NCI-H1105 (cell line): ENCODE measurements at places on chromosomes 13 and 19.
A peak's percentile ranks its signal among the peaks of the same experiment; 100 is the strongest.

DNA sequence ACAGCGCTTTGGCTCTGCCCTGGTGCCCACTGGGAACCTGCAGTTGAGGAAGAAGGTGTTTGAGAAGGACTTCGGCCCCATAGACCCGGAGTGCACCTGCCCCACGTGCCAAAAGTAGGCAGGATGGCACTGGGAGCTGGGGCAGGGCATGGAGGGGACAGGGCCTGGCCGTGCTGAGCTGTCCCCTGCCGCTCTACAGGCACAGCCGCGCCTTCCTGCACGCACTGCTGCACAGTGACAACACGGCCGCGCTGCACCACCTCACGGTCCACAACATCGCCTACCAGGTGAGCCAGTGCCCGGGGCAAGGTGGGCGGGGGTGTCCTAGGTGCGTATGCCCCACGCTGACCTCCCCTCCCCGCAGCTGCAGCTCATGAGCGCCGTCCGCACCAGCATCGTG, 5.1 kb upstream of the DNM2 start:
- no peak for DNase-seq

DNA sequence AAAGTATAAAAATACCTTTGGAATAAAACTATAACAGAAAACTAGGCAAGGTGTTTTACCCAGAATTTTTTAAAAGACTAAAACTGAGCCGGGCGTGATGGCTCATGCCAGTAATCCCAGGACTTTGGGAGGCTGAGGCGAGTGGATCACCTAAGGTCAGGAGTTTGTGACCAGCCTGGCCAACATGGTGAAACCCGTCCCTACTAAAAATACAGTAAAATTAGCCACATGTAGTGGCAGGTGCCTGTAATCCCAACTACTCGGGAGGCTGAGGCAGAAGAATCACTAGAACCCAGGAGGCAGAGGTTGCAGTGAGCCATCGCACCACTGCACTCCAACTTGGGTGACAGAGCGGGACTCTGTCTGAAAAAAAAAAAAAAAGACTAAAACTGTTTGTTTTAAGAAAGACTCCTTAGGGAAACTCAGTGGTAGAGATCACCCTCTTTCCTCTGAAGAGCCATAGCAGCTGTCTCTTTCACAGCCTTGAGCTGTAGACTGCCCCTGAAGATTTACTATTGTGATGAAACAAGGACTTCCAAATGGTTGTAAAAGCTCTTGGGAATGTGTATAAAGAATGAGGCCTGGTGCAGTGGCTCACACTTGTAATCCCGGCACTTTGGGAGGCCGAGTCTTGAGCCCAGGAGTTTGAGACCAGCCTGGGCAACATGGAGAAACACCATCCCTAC, 14.7 kb upstream of the KCTD4 start:
- DNase-seq = no peak

GRCh38 chr13:38819053-38819452, 132.2 kb downstream of the FREM2 start:
- peak; percentile 36 for DNase-seq

GRCh38 chr19:38921420-38922274, 8.9 kb downstream of the SARS2 start:
- DNase-seq = no peak

DNA sequence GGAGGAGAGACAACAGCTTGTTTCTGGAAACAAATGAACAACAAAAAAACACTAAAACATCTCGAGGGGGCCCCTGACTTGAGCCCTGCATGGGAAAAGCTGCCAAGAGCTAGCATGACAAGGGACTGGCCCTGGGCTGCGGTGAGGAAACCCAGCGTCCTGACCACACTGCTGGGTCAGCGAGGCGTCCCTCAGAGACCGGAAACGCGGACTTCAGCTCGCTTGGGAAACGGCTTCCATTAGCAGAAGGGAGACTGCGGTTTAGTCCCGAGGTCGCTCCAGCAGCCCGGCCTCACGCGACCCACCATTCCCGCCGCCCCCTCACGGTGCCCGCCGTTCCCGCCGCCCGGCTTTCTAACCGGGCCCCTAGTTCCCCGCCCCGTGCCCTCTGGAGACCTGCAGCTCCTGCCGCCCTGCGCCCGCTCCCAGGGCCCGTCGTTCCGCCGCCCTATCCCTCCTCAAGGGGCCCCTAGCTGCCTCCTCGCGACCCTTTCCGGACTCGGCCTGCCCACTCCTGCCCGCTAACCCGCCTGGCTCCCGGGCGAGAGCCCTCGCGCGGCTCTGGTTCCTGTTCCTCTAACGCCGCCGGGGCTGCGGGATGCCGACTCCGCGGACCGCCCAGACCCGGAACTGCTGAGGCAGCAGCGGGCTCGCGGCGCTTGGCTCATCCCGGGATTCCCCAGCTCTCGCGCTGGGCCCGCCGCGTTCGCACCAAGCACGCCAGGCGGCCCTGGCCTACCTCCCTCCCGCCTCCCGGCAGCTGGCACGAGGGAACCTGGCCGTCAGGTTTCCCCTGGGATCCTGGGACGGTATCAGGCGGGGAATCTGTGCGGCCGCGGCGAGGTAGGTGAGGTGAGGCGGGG, at the start of gene CCDC122:
TSS of gene CCDC122 (minus strand) at position 849 of the 863 bp plus-strand sequence. CDS start 10,364 bp downstream, outside the sequence.
- no peak for DNase-seq

GRCh38 chr13:27245610-27246009, 5.7 kb upstream of the RPL21 start:
- DNase-seq = no peak

DNA sequence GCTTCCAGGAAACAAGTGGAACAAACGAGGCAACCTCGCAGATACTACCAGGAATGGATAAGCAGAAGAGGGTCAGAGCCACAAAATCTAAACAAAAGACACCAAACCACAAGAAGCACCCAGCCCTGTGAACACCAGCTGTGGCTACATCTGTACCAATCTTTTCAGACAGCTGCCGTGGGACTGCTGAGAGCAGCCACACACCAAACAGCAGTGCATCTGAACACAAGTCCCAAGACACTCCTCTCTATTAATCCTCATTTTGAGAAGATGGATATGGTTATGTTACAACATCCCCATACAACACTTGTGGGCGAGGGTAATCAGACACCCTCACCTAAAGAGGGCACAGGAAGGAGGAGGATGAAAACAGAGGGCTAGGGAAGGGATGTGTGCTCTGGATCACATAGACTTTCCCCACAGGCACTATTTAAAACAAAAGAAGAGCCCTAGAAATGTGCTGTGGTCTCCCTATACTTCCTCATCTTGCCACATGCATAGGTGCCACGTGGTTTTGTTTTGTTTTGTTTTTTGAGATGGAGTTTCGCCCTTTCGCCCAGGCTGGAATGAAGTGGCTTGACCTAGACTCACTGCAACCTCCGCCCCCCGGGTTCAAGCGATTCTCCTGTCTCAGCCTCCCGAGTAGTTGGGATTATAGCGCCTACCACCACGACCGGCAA, 41.6 kb upstream of the ZNF14 start:
- no peak for DNase-seq

- DNase-seq = no peak
Observed at GRCh38 chr13:99399623-99399974, 92.4 kb upstream of the GPR183 start.

- DNase-seq = peak; percentile 35
Observed at GRCh38 chr13:49976314-49977258, 20.3 kb upstream of the TRIM13 start.

DNA sequence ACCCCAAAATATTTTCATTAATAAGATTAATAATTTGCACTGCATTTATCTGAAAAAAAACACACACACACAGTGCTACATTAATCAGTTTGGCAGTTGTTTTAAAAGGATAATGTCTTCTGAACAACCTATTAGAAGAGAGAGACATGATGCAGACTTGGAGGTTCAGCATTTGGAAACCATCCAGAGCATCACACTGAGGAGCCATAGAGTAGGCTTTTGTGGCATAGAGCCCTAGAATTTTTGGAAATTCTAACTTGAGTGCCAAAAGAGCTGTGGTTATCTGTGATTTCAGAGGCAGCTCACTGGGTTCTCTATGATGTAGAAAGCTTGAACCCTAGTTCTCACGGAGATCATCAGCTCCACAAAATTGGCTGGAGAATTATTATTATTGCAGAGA, 90.2 kb downstream of the RFC3 start:
- no peak for DNase-seq

DNA sequence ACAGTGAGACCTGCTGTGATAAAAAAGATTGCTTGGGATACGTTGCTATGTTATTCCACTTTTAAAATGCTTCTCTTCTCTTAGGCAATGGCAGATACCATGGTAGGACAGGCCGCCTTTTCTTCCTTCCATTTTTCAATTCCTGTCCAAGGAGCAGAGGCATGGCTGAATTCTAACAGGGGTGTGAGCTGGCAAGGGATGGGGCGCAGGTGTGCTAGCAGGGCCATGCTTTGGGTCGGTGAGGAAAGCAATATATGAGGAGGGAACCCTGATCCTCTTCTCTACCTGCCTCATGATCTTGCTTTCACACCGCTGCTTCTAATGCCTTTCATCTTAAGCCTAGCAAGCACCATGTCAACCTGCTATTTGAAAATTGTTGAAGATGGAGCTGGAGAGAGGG, 225.0 kb downstream of the KATNAL1 start:
- no peak for DNase-seq

- DNase-seq = no peak
Observed at GRCh38 chr19:43452582-43452981, 12.8 kb downstream of the LYPD3 start.

GRCh38 chr19:39542206-39542605, 2.2 kb upstream of the EID2 start:
- DNase-seq = no peak

DNA sequence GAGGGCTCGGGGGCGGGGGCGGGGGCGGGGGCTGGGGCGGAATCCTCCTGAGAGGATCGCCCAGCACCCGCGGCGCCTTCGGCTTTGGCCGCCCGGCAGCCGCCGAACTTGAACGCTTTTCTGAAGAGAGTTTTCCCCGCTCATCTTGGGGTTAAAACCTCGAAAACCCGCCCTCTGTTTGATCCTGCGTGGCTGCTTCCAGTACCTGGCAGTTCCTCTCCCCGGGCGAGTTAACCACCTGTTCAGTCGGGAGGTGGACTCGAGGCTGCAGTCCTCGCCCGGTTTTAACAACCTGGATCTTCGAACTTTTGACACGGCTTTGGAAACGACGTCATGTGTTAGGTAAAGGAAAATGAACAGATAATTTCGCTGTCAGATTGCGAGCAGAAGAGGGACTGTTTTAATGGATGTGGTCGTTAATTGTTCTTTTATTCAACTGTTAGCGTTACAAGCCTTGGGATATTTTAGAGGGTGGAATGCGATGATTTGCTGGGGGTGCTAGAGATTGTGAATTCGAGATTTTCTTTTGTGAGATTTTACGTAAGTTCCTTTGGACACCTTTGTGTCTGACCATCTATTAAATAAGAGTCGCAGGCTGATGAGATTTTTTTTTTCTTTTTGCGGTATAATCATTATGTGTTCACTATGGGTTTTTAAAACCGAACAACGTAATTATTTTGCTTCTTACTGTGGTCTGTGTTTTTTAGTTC, 1.0 kb downstream of the FNDC3A start:
- peak; percentile 58 for DNase-seq
